ENCODE measurements at places on chromosomes 11 and 22.

GRCh38 chr11:82458761-82459160 lies 274.9 kb downstream of the FAM181B start:
- no peak for DNase-seq

GRCh38 chr11:61516675-61517572 lies 8.4 kb downstream of the LRRC10B start:
- peak; percentile 88 for DNase-seq

- no peak for DNase-seq
Measured at GRCh38 chr11:105201166-105201565, 61.6 kb upstream of the CARD18 start.

DNA sequence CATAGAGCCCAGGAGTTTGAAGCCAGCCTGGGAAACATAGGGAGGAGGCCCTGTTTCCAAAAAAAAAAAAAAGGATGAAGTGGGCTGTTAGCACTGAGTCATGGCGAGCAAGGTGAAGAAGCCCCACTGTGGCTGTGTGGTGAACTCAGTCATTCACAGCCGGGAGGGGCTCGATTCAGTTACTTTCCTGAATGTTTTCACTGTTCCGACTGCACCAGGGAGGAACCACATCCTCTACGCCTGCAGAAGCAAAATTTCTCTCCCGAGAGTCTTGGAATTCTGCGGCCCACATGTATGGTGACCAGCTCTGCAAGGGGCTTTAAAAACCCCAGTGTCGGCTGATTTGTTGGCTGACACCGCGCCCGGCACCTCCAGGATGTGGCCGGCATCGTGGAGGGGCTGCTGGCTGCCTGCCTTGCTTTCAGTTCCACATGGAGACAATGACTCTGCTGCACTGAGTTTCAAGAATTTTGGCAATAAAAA lies 27.8 kb upstream of the GRAMD4 start:
- peak; percentile 75 for DNase-seq

DNA sequence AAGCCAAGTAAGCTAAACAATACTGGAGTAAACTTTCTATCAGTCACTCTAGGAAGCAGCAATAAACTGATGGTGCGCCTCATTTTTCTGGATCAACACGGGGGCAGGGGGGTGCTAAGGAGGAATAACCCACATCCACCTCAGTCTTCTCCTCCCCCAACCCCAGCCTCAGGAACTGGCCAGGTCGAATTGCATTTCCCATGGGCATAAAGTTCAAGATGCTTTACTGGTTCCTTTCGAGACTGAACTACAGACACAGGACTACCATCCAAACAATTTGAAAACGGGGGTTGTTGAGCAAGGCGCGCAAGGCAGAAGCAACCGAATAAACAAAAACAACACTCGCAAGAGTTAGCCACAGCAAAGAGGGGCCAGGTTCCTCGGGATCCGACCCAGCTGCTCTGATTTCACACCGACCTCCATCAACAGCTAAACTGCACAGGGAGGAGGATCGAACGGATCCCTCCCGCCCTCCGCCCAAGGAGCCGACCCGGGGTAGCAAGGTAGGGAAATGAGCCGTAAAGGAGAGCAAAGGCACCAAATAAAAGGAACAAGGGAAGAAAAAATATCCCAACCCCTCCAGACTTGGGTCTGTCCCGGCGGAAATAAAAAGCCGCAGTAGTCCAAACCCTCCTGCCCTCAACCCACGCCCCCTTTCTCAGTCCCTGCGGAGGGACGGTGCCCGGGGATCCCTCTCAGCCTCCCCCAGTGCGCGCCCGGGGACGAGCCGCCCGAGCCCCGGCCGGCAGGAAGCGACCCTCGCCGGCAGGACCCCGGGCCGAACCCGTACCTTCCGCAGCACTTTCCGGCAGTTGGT lies 801 bp downstream of the SESN3 start:
- DNase-seq = no peak

GRCh38 chr22:48925450-48925849 lies 902.2 kb downstream of the BRD1 start:
- DNase-seq = no peak

DNA sequence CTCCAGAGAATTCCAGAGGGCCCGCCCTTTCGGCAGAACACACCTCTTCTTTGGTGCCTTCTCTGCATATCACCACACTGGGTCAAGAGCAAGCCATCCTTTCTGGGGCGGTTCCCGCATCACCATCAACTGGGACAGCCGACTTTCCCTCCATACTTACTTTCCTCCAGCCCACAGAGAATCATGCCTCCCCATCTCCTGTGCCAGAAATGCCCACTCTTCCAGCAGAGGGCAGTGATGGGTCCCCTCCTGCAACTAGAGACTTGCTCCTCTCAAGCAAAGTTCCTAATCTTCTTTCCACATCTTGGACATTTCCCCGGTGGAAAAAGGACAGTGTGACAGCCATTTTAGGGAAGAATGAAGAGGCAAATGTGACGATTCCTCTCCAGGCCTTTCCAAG lies 157.7 kb downstream of the C11orf91 start:
- DNase-seq = peak; percentile 64

- DNase-seq = no peak
Measured at GRCh38 chr11:70582886-70583641, 184.7 kb downstream of the CTTN start.

DNA sequence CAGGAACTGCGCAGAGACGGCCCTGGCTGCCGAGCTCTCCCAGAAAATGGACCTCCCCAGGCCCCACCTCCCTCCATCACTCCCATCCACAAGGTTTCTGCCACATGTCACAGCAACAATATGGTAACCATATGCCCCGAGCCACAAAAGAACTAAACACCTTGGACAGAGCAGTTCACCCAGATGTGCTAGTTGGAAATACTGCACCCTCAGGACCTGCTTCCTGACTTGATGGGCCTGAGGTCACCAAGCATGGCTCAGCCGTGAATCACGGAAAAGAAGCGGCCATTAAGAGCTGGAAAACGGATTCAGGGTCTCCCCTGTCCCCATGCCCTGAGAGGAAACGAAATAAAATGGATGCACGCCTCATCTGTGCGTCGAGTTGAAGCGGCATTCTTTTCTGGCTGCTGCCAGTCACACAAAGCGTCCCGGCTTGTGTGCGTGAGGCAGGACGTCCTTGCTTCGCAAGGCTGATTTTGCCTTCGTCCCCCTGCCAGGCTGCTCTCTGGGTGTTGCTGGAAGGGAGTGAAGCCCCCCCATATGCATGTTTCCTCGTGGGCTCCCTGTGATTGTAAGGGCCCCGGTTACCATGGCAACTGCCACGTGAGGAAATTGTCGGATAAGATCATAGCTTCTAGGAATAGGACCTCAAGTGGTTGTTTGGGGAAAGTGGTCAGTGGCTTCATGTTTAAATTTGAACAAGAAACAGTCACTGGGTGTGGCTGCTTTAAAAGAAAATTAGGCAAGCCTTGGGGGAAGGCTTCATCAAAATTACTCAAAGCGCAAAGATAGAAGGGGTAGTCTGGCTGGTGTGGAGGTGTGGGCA lies 51.7 kb downstream of the FLI1 start:
- no peak for DNase-seq

DNA sequence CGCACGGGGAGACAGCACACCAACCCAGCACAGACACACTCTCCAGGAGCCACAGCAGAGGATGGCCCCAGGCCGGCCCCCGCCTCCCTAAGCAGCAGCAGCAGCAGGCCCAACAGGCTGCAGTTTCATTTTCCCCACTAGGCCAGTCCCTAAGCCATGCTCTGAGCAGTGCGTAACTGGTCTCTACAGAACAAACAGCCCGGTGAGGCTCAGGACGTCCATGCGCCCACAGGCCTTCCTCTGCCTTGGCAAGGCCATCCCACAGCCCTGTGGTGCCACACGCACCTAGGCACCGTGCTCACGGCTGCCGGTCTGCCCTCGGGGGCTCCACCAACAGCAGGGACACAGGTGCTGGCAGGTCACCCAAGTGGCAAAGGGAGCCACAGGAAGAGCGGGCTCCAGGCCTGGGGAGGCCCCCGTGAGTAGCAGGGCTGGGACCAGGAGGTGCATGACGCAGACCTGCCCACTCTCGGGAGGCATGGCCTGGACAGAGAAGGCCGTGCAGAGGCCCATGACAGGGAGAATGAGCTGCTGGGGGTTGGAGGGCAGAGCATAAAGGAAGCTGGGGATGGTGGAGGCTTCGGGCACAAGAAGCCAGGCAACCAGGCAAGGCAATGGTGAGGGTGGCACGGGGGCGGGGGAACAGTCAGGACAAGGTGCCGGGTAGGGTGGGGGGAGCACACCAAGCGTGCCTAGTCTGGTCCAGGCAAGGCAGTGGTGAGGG lies 1.4 kb upstream of the MOB2 start:
- no peak for DNase-seq

All from GM10248 (cell line).